ENCODE measurements at places on chromosomes 6 and 20. TPM values are rescaled to one million over a fixed set of nuclear protein-coding genes. Genes with fewer than 3 reads are reported as not detected.

GRCh38 chr6:42388046-42388445 lies 63.7 kb downstream of the TRERF1 start:
- peak overlapping the region; percentile 97 for H3K27ac ChIP-seq
- DNase-seq: no peak
- peaks cover 8% of the 10 kb centered on the region for H3K36me3 ChIP-seq
- H3K27me3 ChIP-seq: no peaks in the 10 kb centered on the region

DNA sequence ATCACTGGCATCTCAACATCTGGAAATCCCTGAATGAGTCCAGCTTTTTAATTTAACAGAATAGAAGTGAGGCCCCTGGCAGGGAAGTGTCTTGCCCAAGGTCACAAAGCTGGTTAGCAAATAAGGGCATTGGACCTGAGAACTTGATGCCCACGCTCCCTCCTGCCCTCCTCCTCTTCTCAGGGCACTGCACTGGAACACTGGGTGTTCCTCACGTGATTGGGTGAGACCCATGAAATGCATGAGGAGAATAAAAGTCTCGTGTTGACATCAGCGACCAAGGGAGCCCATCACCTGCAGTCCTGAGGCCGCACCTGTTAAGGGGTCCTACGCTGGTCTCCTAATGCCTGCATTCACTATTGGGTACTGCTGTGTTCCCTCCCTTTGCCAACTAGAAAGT lies 7.4 kb downstream of the FAM50B start:
- no peak overlapping the region for H3K4me3 ChIP-seq
- H3K4me1 ChIP-seq: no peaks in the 10 kb centered on the region
- H3K36me3 ChIP-seq: peaks cover 5% of the 10 kb centered on the region
- no peak overlapping the region for H3K27ac ChIP-seq
- DNase-seq: no peak
- H3K27me3 ChIP-seq: peaks cover 5% of the 10 kb centered on the region

DNA sequence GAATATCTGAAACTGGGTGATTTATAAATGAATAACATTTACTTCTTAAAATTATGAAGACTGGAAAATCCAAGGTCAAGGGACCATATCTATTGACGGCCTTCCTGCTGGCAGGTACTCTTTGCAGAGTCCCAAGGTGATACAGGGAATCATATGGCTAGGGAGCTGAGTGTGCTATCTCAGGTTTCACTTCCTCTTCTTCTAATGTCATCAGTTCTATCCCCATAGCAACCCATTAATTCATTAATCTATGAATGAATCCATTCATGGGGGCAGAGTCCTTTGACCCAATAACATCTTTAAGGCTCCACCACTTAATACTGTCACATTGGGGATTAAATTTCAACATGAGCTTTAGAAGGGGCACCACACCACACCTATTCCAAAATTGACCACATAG lies 772.0 kb downstream of the HACE1 start:
- H3K27me3 ChIP-seq: no peaks in the 10 kb centered on the region
- no peaks in the 10 kb centered on the region for H3K36me3 ChIP-seq
- H3K27ac ChIP-seq: no peak overlapping the region
- DNase-seq: no peak
- H3K4me3 ChIP-seq: no peak overlapping the region
- no peaks in the 10 kb centered on the region for H3K4me1 ChIP-seq

- H3K4me1 ChIP-seq: no peaks in the 10 kb centered on the region
- H3K27ac ChIP-seq: no peak overlapping the region
- H3K27me3 ChIP-seq: no peaks in the 10 kb centered on the region
- no peak overlapping the region for H3K4me3 ChIP-seq
- no peak for DNase-seq
Measured at GRCh38 chr6:164665328-164665727, 644.1 kb downstream of the C6orf118 start.

- no peaks in the 10 kb centered on the region for H3K27me3 ChIP-seq
- H3K36me3 ChIP-seq: peaks cover 40% of the 10 kb centered on the region
- no peak for DNase-seq
- H3K27ac ChIP-seq: no peak overlapping the region
- no peak overlapping the region for H3K4me3 ChIP-seq
Measured at GRCh38 chr6:45500924-45501816, 123.4 kb upstream of the SUPT3H start.

GRCh38 chr6:139295901-139296300 lies 4.1 kb upstream of the TXLNB start:
- H3K4me3 ChIP-seq: no peak overlapping the region
- DNase-seq: no peak
- H3K27me3 ChIP-seq: no peaks in the 10 kb centered on the region
- no peak overlapping the region for H3K27ac ChIP-seq

DNA sequence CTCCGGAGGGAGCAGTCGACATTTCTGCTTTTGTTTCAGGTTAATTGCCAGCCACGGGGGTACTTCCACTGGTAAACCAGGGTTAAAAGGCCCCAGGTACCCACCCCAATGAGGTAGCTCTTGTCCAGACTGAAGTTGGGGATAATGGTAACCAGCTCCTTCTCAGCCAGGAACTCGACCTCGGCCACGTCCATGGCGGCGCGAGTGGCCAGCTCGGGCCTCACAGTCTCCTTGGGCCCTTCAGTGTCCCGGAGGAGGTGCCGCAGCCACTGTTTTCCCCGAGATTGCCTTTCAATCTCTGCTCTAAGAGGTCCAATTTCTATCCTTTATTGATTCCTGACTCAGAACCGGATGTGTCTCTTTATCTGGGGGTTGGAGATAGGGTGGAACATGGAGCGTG lies 13.7 kb downstream of the ARHGAP40 start:
- H3K4me1 ChIP-seq: no peaks in the 10 kb centered on the region
- H3K27ac ChIP-seq: no peak overlapping the region
- DNase-seq: no peak
- no peak overlapping the region for H3K4me3 ChIP-seq
- no peaks in the 10 kb centered on the region for H3K36me3 ChIP-seq

DNA sequence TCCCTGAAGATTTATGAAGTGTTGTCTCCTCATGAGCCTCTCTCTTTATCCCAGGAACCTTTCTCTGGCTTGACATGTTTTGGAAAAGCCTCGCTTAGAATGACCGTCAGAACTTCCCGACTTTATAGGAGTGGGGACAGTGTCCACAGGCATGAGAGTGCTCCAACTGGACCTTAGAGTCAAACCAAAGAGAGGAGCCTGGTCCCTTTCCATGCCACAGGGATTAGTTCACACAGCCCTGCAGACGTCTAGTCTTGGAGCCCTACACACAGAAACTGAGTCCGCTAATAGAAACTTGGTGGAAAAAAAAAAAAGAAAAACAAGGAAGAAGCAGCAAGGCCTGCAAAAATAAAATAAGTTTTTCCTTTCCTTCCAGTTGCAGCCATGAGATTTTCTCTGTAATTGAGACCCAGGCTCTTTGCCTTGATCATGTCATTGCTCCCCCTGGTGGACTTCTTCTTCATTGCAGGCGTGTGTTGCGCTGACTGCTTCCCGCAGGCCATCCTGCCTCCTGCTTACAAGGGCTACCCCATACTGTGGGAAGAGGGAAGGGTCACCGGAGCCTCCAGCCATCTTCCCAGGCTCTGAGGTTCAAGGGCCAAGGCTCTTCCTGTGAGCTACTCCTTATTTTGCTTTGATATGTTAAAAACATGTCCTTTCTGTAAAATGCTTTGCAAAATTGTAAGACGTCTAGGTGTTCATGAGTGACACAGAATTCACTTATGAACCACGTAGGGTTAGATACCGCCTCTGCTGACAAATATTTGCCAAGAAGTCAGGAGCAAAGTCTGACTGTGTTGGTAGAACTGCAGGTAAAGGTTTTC lies 201.0 kb downstream of the UST start:
- peaks cover 2% of the 10 kb centered on the region for H3K4me1 ChIP-seq
- no peaks in the 10 kb centered on the region for H3K36me3 ChIP-seq
- H3K4me3 ChIP-seq: no peak overlapping the region
- DNase-seq: peak; percentile 88

DNA sequence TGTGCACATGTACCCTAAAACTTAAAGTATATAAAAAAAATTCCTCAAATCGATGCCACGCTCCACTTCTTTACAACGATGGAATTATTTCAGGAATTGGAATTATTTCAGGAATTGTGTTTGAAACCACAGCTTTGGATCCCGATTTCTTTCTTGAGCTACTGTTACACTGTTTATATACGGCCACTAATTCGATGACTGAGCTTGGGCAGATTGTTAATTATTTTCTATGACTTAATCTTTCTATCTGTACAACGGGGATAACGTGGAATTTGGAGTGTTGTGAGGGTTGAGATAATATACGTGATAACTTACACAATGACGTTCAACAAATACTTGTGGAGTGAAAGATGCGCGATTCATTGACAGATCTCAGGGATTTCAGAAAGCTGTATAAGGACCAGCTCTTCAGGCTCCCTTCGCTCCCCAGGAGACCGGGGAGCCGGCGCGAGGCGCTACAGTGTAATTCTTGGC lies 171.3 kb downstream of the SLC16A10 start:
- H3K36me3 ChIP-seq: peaks cover 5% of the 10 kb centered on the region
- DNase-seq: no peak
- peak overlapping the region; percentile 78 for H3K4me3 ChIP-seq
- peak overlapping the region; percentile 56 for H3K27ac ChIP-seq

GRCh38 chr20:3553663-3554062 lies 82.8 kb downstream of the ATRN start:
- H3K27me3 ChIP-seq: no peaks in the 10 kb centered on the region
- H3K4me1 ChIP-seq: no peaks in the 10 kb centered on the region
- no peak for DNase-seq
- peaks cover 9% of the 10 kb centered on the region for H3K36me3 ChIP-seq
- no peak overlapping the region for H3K27ac ChIP-seq

DNA sequence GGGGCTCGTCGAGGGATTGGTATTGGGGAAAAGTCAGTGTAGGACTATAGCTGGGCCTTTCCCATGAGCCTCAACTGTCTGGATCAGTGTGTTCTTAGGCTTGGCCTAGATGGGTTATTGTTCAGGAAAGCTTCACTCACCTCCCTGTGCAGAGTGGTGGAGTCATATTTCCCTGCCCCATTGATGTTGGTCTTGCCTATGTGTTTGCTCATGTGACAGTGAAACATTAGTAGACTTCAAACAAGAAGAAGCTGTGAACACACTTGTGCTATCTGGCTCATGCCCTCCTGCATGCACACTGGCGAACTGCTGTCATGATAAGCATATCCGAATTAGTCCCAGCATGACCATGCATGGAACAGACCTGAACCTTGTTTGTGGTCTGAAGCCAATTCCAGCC lies 171.1 kb downstream of the DHX35 start:
- H3K27ac ChIP-seq: no peak overlapping the region
- no peak for DNase-seq
- H3K36me3 ChIP-seq: no peaks in the 10 kb centered on the region
- no peak overlapping the region for H3K4me3 ChIP-seq

- peaks cover 37% of the 10 kb centered on the region for H3K36me3 ChIP-seq
- H3K4me3 ChIP-seq: peak within 1 kb of the TSS; percentile 87
- peak; percentile 76 for DNase-seq
- H3K27ac ChIP-seq: peak within 1 kb of the TSS; percentile 97
- H3K4me1 ChIP-seq: peaks cover 45% of the 10 kb centered on the region
- no peaks in the 10 kb centered on the region for H3K27me3 ChIP-seq
Measured at GRCh38 chr6:26457806-26458688, at the start of gene BTN2A1. Gene BTN2A1, plus strand, starts transcription at chr6:26457955. Its CDS starts 682 bp downstream, at chr6:26458637.

DNA sequence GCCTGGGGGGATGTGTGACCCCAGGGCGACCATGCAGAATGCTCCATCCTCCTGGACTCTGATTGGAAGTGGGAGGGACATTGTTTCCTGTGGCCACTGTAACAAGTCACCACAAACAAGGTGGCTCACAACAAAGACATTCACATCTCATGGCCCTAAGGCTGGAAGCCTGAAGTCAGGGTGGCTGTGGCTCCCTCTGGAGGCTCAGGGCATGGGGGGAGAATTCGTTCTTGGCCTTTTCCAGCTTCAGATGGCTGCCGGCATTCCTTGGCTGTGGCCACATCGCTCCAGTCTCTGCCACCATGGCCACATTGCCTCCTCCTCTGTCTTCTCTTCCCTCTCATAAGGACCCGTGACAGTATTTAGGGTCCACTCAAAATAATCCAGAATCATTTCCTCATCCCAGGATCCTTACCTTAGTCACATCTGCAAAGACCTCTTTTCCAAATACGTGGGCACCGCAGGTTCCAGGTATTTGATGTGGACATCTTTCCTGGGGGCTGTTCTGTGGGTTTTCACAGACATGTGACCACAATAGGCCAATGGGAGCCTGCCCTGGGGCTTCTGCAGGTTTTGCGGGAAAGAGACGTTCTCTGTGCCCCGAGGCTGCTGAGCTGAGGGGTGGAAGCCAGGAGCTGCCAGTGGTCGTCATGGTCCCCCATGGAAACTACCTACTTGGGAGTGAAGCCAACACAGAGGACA lies 249.3 kb downstream of the PREX1 start:
- H3K4me3 ChIP-seq: no peak overlapping the region
- DNase-seq: no peak
- H3K27ac ChIP-seq: no peak overlapping the region
- peaks cover 2% of the 10 kb centered on the region for H3K27me3 ChIP-seq
- no peaks in the 10 kb centered on the region for H3K36me3 ChIP-seq

DNA sequence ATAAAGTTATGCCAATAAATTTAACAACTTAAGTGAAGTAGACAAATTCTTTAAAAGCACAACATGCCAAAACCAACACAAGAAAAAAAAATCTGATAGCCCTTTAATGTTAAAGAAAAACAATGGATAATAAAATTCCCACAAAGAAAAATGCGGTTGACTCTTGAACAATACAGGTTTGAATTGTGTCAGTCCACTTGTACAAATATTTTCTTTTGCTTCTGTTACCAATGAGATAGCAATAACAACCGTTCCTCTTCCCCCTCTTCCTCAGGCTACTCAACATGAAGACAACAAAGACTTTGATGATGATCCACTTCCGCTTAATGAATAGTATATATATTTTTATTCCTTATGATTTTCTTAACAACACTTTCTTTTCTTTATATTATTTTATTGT lies 283.9 kb upstream of the MAN1A1 start:
- H3K36me3 ChIP-seq: no peaks in the 10 kb centered on the region
- DNase-seq: no peak
- no peak overlapping the region for H3K4me3 ChIP-seq
- H3K27me3 ChIP-seq: no peaks in the 10 kb centered on the region
- peaks cover 5% of the 10 kb centered on the region for H3K4me1 ChIP-seq

The KHDC1 gene
- 2.8 TPM for total RNA-seq

The PROKR2 gene
- not detected for total RNA-seq

The CHRNA4 gene
- not detected for total RNA-seq

The KHDRBS2 gene
- not detected for total RNA-seq

The SDCBP2 gene
- total RNA-seq: 3.2 TPM
